ENCODE measurements at places on chromosomes 1 and 21.

- DNase-seq, result no peak
Measured at GRCh38 chr1:95117207-95118066, at the start of gene TLCD4. Gene TLCD4 (plus strand): TSS chr1:95117355. CDS start chr1:95143902, 26,547 bp downstream.

GRCh38 chr21:39674801-39675200 lies 62.1 kb downstream of the B3GALT5 start:
- no peak for DNase-seq

- no peak for DNase-seq
Measured at GRCh38 chr1:215748431-215748830, 181.3 kb downstream of the KCTD3 start.

DNA sequence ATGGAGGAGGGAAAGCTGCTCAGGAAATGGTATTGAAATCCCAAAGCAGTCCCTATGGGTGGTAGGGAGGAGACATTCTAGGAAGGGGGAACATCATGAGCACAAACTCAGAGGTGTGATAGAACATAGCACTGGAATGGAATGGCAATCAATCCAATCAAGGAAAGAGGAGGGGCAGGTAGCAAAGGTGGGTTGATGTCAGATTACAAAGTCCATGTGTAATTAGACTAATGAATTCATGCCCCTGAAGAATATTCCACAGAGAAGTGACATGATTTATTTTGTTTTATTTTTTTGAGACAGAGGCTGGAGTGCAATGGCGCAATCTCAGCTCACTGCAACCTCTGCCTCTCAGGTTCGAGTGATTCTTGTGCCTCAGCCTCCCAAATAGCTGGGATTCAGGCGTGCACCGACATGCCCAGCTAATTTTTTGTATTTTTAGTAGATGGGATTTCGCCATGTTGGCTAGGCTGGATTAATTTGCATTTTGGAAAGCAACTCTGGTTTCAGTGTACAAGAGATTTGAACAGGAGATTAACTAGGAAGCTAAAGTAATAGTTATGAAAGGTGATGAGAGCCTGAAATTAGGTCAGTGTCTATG lies 36.1 kb downstream of the DEGS1 start:
- no peak for DNase-seq

GRCh38 chr21:38853421-38853919 lies 47.7 kb downstream of the ETS2 start:
- peak; percentile 97 for DNase-seq
